ENCODE measurements at places on chromosomes 7 and 10.

DNA sequence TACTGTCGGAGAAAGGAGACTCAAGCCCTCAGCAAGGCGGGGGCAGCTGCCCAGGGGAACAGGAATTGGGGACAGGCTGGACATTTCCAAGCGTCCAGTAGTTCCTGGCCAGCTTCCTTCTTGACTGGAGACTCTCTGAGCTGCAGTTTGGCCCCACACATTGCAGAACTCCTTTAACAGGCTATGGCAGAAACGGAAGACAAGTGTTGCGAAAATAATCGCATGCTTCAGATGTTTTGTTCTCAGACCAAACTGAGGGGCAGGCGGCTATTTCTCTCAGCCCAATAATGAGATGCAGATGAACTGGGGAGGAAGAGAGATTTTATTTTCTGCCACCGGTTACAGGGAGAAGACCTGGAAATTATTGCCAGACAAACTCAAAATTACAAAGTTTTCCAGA is 88.0 kb upstream of the PFKP start:
- no peak for DNase-seq

DNA sequence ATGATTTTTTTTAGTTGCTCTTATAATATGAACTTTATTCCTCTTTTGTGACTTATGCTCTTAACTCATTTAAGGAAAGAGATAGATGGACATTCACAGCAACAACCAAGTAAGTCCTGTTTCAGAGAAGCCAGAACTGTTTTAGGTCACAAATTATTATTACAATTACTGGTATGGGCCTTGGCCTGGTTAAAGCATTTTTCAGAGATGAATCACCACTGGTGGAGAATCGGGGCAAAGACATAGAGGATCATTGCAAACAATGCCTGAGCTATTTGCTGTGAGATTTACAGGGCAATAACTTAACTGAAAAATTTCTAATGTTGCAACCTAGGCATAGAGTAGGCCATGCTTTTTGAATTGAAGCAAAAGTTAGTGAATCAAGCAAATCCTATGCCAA is 138.0 kb upstream of the YAE1 start:
- DNase-seq: no peak

DNA sequence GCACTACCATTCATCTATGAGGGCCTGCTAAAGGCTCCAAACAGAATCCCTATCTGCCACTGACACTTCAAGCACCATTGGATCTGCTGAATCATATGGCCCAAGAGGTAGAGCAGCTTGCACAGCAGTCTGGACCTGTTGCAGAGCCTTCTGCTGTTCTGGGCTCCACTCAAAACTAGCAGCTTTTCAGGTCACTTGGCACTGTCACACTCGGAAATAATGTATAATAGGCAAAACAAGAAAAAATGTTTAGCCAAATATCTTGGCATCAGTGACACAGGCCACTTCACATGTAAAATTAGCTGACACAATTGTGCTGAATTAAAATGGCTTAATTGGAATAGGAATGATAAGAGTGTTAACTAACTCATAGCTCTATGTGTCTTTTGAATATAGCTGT is 1182.9 kb upstream of the LRRTM3 start:
- DNase-seq: no peak

- DNase-seq: no peak
These were observed 47.2 kb downstream of the SORBS1 start for GRCh38 chr10:95513941-95514392.

- no peak for DNase-seq
These were observed 98.2 kb downstream of the PRPF18 start for GRCh38 chr10:13684806-13685482.

DNA sequence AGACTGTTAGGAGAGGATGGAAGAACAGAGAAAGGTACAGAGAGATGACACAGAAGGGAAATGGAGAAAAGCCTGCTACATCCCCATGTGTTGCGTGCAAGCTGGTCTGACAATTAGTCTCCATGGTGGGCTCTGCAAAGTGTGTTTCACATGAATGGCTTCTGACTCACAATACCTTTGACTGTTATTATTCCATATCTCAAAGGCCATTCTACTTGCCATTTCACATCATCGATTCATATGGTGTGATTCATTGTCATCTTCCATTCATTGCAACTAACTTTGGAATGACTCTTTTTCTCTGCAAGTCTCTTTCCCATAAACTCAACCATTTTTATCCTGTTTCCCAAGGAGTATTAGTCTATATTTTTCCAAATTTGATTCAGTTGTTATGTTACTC is 208.9 kb upstream of the INHBA start:
- no peak for DNase-seq

Measured in left ventricle myocardium superior (tissue), 1 donor.